ENCODE measurements at places on chromosomes 12 and 14. TPM values are rescaled to one million over a fixed set of nuclear protein-coding genes. Genes with fewer than 3 reads are reported as not detected.

Gene PDE3A
- 72.1 TPM for total RNA-seq

Gene DDX54
- 21.4 TPM for total RNA-seq

Gene AQP5
- 82.5 TPM for total RNA-seq

Gene KRT71
- total RNA-seq, result 0.77 TPM

Gene CCDC197
- total RNA-seq, result not detected

Gene YBX3
- total RNA-seq, result 159 TPM

Gene RPGRIP1
- total RNA-seq, result 32.9 TPM

Gene COPZ1
- 129 TPM for total RNA-seq

Gene CIDEB
- total RNA-seq, result 17.5 TPM

Gene AVPR1A
- total RNA-seq, result 25.7 TPM

Gene VAMP1
- total RNA-seq, result 11.9 TPM

Gene KSR2
- total RNA-seq, result 2.0 TPM
